SK-N-DZ (cell line): ENCODE measurements at places on chromosomes 7 and 10.

DNA sequence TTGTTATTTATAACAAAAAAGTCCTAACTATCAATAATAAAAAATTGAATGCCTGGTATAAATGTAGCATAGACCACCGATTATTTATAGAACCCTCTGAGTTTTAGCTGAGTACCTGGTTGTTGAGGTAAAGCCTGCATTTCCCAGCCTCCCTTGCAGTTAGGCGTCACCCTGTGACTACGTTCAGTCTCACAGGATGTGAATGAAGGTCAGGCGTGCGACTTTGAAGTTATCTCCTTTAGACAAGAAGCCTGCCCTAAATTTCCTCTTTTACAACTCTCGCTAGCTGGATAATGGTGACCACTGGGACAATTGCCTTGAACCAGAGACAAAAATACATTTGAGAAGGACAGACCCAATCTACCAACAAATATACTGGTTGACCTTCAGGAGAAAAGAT is 67.5 kb upstream of the TES start:
- DNase-seq: no peak

DNA sequence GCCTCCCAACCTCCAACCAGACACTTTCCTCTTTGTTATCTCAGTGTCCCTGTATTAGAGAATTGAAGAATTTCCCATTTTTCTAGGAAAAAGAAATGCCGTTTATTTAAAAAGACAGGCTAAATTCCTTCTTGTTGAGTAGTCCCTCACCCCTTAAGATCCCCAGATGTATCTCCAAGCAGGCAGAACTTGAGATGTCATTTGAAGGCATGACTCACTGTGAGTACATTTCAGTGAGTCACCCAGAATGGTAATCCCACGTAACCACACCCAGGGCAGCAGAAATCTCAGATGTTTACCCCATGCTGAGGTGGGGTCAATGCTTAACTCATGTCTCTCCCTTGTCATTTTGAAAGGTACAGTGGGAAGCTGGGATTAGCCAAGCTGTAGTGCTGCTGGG is 4.4 kb downstream of the ZNF655 start:
- no peak for DNase-seq

DNA sequence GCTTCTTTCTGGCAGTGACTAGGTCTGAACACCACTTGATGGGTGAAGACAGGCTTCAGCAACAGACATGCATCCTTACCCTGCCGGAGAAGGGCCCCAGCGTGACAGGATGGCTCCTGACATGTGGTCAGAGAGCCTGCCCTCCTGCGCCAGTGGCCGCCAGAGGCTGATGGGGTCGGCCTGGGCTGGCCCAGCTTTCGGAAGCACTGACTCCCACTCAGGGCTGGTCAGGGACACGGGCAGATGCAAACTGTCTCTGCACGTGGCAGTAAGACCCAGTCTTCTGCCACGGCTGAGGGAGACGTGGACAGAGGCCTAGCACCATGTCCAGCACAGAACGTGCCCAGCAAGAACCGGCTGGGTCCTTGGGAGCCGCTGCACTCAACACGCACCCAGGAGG is 10.2 kb downstream of the TUBGCP2 start:
- DNase-seq: no peak

GRCh38 chr7:55474944-55475854 is 97.1 kb downstream of the VOPP1 start:
- DNase-seq: no peak

DNA sequence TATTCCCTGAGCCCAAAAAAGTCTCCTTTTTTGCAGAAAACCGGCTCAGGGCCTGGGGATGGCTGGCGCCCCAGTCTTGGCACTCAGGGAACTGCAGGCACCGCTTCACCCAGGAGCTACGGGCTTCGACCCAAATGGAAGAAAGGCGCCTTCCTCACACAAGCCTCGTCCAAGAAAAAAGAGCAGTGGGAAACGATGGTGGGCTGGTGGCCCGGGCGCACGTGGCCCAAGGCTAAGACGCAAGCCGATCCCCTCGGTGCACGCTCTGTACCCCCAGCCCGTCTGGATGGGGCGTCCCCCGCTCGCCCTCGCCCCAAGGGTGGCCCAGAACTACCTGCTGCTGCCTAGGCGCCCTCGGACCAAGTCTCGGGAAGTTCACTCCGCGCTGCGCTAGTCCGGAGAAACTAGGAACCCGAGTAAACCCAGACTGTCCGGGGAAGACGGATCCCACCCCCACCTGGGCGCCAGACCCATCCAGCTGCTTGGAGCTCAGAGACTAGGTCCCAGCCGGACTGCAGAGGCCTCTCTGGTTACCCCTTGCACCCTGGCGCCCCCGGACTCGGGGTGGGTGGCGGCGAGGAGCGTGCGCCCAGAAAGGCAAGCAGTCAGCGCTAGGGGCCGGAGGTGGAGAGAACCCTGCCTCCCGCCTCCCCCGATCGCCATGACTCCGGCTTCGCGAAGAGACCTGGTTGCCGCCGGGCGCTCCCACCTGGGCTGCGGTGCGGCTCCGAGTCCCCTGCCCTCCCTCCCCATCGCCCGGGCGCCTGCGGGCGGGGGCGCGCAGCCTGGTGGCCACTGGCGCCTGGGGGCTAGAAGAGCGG is 76.4 kb downstream of the CALN1 start:
- DNase-seq: no peak

DNA sequence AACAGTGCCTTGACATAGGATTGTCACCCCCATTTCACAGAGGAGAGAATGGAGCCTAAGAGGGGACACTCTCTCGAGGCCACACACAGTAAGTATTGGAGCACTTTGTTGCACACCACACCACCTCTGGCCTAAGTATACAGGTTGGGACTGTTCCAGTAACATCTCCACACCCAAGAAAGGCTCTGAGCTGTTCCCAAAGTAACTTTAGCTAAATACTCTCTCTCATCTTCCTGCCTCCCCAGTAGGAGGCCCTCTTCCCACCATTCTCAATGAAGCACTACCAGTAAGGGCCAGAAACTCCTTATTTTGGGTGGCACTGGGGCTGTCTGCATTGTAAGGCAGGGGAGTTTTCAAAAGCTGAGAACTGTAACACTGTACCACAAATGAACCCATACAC is 189.5 kb downstream of the ZNF438 start:
- no peak for DNase-seq

- no peak for DNase-seq
Measured at GRCh38 chr10:108443636-108444035, 1279.1 kb upstream of the SORCS1 start.

GRCh38 chr10:97515271-97515978 is 16.7 kb downstream of the UBTD1 start:
- DNase-seq: no peak

GRCh38 chr7:6423942-6424701 is 23.6 kb downstream of the DAGLB start:
- no peak for DNase-seq

GRCh38 chr10:19892270-19892669 is 76.0 kb downstream of the PLXDC2 start:
- no peak for DNase-seq

GRCh38 chr7:78020874-78021249 is 222.3 kb downstream of the PHTF2 start:
- DNase-seq: no peak

GRCh38 chr7:66415659-66416265 is 210.6 kb downstream of the TPST1 start:
- DNase-seq: no peak

- peak; percentile 32 for DNase-seq
Measured at GRCh38 chr10:930625-931325, 730 bp downstream of the LARP4B start.

GRCh38 chr7:151539088-151539671 is 19.5 kb upstream of the RHEB start:
- DNase-seq: peak; percentile 94

DNA sequence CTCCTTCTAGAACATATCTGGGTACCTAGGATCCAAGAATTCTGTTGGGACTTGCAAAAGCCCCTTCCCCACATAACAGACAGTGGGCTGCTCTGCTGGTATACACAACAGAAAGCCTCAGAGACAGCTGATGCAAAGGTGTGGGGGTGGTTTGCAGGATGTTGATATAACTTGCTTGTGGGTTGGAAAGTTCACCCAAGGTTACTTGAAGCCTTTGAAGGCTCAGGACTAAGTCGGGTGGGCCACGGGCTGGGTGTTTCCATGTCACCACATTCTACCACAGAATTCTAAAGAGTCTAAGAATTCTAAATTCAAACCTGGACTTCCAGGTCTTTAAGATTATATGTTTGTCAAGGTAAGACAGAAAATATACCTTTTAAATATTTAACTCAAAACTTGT is 7.4 kb upstream of the NRCAM start:
- DNase-seq: no peak

DNA sequence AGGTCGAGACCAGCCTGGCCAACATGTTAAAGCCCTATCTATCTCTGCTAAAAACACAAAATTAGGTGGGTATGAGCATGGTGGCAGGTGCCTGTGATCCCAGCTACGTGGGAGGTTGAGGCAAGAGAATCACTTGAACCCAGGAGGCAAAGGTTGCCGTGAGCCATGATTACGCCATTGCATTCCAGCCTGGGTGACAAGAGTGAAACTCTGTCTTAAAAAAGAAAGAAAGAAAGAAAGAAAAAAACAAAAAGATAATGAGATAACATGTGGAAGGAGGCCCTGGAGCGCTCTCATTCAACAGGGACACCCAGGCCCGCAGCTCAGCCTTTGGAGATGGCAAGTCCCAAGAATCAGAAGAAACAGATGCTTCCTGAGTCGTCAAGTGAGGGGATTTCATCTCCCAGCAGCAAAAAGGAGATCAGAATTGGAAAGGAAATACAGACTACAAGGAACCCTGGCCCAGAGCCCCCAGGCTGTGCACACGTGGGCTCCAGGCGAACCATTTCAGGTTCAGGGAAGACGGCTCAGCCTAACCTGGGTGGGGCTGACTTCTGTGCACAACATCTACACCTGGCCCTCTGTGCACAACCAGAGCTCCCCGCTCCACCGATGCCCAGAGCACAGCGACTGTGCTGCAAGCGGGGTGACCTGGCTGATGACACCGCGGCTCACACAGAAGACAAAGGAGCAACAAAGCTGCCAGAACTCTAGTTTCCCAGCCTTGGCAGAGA is 33.3 kb downstream of the GNA12 start:
- no peak for DNase-seq

DNA sequence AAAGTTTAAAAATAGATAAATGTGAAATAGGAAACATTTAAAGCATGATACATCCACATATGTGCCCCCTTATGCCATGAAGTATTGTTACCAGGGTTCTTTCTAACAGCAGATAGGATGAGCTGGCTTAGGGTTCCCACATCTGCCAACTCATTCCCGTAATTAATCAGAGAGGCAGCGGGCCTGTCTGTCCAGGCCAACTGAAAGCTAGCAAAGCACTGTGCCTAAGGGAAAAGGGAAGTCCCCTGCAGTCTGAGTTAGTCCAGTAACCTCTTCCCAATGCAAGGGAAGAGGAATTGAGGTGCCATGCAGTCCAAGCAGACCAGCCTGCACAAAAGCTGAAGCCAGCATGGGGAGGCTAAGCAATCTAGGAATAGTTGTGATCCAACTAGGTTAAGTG is 18.3 kb upstream of the ZC3HAV1L start:
- DNase-seq: no peak

DNA sequence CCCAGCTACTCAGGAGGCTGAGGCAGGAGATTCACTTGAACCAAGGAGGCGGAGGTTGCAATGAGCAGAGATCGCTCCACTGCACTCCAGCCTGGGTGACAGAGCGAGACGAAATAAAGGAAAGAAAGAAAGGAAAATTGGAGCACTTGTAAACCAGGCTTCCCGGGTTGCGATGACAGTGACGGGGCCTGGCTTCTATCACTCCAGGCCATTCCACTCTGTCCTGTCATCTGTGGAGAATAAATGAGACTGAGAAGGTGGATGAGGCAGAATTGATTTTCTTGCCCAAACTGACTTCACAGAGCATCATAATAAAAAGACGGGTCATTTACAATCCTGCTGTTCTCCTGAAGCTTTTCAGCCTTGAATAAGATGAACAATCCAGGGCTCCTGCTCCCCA is 12.1 kb upstream of the KPNA7 start:
- peak; percentile 91 for DNase-seq

DNA sequence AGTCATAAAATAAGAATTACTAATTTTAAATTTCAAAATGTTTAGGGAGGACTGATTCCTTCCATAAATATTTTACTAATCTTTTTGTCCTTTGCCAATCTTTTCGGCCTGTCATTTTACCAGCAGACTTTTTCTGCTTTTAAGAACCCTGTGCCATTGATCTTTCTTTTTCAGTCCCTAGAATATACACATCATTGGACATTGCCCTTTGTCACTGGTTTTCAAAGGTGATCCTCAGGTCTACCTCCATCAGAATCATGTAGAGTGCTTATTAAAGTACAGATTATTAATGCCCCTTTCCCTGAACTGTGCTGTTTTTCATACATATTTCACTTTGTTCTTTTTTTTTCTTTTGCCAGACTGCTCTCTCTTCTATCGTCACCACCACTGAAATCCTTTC is 43.8 kb downstream of the SHOC2 start:
- DNase-seq: no peak

DNA sequence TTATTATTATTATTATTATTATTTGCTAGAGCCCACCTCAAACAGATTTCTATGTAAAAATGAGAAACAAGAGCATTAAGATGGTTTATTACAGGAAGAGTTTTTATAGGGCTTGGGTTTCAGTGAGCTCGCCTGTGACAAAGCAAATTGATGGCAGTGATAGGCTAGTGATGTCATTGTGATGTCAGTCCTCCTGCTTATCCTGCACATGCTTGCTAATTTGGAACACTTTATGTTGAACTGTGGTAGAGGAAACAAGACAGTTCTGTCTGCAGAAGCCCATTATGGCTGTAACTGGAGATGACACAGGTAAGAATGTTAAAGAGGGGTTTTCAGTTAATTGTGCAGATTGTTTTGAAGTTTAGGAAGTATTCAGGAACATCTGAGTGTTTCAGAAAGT is 68.3 kb downstream of the CREM start:
- DNase-seq: no peak

GRCh38 chr7:111953611-111954010 is 252.6 kb downstream of the DOCK4 start:
- peak; percentile 16 for DNase-seq

GRCh38 chr10:91564508-91564907 is 68.4 kb downstream of the PPP1R3C start:
- DNase-seq: peak; percentile 23

- DNase-seq: no peak
Measured at GRCh38 chr10:92079003-92079402, 155.4 kb downstream of the BTAF1 start.
